ENCODE measurements at places on chromosomes 7 and 10.

DNA sequence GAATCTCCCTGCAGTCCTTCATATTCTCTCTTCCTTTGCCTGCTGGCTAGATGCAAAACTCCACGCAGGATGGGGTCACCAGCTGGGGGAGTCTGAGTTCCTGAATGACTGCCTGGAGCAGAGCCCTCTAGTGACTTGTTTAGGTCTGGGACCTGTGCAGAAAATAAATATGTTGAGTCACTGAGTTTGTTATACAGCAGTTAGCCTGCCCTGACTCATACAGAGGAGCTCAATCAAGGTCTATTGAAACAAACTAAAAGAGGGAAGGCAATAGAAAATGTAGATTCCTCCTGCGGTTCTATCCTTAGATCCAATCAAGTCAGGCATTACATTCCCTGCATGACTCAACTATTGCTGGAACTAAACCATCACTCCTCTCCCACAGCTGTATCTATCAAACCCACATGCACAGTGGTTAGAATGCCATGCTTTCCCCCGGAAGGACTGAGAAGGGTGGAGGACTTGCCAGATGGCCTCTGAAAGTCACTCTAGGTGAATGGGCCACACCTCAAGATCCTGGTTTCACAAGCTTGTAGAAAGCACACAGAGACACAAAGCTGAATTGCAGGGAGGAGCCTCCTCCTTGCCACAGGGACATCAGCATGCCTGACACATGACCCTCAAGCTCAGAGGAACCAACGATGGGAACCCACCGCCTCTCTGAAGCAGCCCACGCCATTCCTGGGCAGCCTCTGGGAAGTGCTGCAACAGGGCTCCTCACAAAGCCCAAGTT, 73.9 kb downstream of the SH3PXD2A start:
- no peak for DNase-seq

DNA sequence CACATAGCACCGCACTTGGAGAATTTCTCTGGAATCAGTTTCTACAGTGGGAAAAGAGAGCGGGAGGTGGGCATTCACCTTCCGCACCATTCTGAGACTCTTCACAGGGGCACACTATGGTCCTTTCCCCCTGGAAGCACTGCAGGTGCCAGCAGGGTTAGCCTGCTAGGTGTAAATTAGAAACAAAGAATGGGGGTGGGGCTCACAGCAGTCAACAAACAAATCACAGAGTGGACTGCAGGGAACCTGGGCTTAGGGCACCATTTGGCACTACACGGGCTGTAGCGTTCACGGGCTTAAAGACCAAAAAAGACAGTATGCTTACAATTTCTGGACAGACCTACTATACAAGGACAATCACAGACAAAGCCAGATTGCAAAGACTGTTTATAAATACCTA, 8.0 kb upstream of the PKD1L1 start:
- DNase-seq: no peak

DNA sequence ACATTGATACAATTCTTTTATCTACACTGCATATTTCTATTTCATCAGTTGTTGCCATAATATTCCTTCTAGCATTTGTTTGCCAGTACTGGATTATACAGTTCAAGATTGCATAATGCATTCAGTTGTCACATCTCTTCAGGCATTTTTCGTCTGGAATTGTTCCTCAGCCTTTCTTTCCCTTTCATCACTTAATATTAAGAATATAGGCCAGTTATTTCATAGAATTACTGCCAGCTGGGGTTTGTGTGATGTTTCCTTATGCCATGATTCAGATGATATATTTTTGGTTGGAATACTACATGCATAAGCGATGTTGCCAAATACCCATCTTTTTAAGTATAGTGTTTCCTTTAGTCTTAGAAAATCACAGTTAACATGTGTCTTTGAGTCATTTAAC, 20.8 kb downstream of the KIFBP start:
- no peak for DNase-seq

GRCh38 chr7:158470336-158470735, 117.3 kb downstream of the PTPRN2 start:
- DNase-seq: no peak

- DNase-seq: no peak
Observed at GRCh38 chr10:106560925-106561640, 603.4 kb downstream of the SORCS1 start.

GRCh38 chr10:18497806-18498369, 153.5 kb downstream of the NSUN6 start:
- DNase-seq: no peak

- DNase-seq: no peak
Observed at GRCh38 chr7:44534087-44534486, 7.0 kb downstream of the NPC1L1 start.

GRCh38 chr7:70506434-70506833, 625.5 kb upstream of the GALNT17 start:
- DNase-seq: no peak

GRCh38 chr7:78080811-78081210, 282.2 kb downstream of the PHTF2 start:
- no peak for DNase-seq

All from neuronal stem cell (in vitro differentiated cells).